ENCODE measurements at places on chromosomes 3 and 15.

DNA sequence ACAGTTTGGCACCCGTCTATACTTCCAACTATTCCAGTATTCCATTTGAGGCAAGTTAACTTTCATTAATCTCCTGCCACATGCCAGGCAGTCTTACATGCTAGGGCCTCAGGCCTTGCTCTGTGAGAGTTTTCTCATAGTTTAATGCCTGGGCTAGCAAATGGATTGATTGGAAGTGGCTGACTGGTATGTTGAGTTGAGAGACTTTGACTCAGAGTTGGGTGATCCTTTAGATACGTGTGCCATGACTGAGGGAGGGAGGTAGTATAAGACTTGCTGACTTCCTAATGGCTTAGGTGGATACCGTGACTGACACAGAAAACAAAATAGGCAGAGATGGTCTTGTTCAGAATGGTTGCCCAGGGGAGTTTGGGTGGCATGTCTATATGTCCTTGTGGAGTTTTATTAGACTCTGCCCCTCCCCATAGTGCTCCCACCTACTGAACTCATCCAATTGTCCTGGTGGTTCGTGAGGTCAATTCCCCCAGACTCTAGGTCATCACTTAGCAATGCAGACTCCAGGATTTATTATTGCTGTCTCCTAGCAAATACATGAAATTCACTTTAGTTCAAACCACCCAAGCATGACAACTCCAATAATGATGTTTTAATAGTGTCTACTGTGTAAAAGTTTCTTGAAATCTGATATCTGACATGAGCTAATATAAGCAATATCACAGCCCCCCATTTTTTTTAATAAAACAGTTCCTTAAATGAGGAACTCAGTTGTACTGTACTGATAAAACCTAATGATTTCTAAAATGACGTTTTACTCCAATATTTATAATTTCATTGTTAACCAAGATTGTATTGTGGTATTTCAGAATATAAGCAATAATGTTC, 413.9 kb upstream of the MDFIC2 start:
- DNase-seq = no peak

- DNase-seq = peak; percentile 4
These were observed at the start of gene PLXNB1 for GRCh38 chr3:48429960-48430707. TSS of gene PLXNB1 (minus strand) at chr3:48430086. CDS start at chr3:48424611, 5,475 bp downstream.

DNA sequence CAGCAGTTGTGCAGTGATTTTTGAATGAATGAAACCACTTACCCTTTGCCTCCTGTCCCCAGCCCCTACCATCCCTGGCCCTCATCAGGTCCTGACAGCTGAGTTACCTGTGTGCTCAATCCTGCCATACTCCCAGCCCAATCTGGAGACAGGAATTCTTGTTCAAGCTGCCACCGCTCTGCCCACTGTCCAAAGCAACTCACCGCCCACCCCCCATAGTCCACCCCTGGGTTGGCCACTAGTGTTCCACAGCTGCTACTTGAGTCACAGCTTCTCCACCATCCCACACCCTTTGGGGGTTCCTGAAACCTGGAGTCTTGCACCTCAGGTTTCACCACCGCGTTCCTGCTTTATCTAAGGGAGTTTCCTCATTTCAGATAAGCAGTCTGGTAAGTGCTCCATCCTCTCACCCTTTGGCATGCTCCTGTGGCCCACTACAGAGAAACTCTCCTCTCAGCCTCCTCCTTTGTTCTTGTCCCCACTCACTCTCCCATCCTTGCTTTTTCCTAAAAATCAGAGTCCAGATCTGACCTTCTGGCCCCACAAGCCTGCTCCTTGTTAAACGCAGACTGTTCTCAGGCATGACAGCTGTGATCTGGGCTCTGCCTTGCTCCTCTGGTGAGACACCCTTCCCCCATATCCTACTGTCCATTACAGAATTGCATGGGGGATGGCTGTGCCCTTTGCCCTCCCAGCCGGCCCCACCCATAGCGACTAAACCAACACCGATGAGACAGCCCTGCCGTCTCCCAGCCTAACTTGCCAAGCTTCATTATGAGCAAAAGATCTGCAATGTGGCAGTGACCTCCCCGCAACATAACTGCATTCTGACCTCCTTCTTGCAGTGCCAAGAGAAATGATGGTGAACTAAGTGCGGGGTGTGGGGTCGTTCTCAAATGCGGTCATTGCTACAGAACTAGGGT, 50.0 kb downstream of the CYP19A1 start:
- DNase-seq = no peak

- no peak for DNase-seq
These were observed 6.9 kb upstream of the CX3CR1 start for GRCh38 chr3:39286771-39287170.

DNA sequence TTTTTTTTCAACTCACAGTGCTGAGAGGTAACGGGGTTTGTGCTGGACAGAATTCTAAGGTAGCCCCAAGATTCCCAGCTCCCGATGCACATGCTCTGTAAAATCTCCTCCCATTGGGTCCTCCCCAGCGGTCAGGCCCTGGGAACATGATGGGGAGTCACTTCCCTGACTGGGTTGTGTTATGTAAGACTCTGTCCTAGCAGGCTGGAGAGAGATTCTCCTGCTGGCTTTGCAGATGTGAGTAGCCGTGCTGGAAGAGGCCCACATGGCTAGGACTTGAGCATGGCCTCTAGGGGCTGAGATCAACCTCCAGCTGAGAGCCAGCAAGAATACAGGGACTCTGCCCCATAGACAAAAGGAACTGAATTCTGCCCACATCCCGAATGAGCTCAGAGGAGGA, 83.7 kb upstream of the OXTR start:
- no peak for DNase-seq

Measured in stimulated activated CD8-positive, alpha-beta memory T cell treated with anti-CD3 and anti-CD28 coated beads, Interleukin-12 subunit alpha, Interleukin-12 subunit beta, amount 100 ng/mL, for 1 hour (primary cell).